ENCODE measurements at places on chromosomes 3 and 15.

DNA sequence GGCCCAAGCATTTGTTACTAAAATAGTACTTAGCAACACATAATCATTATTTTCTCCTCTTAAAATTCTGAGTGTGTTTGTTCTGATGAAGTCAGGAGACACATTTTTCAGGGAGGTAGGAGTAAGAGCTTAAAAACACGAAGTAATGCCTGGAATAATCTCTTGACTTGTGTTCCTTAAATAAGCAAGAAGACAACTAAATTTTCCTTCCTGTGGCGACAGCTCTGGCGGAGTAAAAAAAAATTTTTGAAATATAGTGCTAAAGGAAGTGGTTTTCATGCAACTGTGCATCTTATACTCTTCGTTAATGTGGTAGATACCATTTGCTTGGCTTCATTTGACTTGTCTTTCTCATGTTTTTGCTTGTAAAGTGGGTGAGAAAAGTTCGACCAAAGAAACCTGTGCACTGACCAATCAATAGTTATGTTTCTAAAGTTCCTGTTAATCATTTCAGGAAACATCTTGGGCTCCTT is 11.1 kb upstream of the MBNL1 start:
- peak; percentile 72 for DNase-seq

DNA sequence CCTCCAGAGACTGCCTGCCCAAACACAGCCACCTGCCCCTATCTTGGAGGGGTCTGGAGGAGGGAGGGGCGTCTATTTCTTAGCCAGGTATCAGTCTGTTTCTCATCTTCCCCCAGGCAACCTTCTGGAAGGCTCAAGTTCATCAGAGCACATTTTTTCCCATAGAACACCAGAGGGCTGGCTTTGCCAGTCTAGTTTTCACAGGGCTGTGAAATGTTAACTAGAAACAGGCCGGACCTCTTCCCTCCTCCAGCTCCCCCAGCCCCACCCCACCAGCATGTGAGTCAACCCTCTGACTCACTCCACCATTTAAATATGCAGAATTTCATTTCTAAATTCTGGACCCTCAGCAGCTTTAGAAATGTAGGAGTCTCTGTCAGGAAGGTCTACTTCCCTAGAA is 66.9 kb downstream of the SLCO2A1 start:
- DNase-seq: no peak

DNA sequence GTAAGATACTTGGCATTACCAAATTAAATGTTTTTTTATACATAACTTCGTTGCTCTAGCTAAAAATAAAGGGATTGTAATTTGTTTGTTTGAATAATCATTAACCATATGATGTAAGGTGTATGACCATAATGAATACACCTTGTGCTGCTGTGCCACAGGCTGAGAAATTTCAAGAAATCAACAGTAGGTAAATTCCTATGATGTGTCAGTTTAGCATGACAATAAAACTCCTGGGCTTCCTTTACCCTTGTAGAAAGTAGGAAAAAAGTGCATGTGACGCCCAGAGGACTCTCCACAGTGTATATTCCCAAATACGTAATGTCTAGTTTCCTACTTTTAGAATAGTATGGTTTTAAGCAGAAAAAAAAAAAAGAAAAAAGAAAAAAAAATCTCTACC is 208.1 kb downstream of the SATB1 start:
- no peak for DNase-seq

DNA sequence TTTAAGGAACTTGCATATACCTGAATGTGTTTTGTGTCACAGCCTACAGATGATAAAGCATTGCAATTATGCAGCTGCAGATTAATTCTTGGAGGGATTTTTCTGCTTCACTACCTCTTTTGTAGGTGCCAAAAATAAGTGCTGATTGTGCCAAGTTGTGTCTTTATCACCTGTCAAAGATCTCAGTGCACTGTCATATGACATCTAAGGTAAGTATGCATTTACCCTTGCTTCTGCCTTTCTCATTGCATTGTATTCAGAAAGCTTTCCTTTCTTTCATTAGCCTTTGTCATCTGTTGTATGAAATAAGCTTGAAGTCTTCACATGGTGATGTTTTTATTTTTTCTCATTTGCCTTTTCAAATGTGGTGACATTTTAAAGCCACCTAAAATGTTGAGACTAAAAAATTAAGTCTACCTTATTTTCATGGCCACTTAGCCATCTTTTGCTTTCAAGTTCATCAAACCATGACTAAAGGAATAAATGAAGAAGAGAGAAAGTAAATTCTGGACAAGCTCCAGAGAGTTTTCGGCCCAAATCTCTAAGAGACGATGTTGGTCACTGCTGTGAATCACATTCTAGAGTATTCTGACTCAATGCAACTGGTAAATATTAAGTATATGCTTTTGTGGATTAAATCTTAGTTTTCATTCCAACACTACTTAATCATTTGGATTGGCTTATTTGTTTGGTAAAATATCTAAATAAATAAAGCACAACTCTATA is 381.8 kb upstream of the EPHA3 start:
- no peak for DNase-seq

All from CD4-positive, alpha-beta T cell treated with Interleukin-10 for 1 hour (primary cell).